ENCODE measurements at places on chromosomes 3 and 15.

- DNase-seq = no peak
Measured at GRCh38 chr3:30081904-30082303, 524.5 kb upstream of the TGFBR2 start.

DNA sequence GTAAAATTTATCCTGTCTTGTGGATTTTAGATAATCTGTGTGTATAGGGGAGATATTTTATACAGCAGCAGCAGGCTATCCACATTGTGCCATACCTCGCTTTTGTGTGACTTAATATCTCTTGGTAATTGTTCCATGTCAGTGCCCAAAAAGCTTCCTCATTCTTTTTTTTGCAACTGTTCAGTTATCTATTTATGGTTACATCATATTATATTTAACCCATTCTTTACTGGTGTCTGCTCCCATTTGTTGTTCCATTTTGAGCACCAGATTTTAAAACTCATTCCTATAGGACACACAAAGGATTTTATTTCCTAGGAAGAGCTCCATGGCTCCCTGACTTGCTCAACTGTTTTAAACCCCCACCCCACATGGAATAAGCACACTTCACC lies 86.3 kb upstream of the RASGRP1 start:
- DNase-seq = no peak

- no peak for DNase-seq
Measured at GRCh38 chr15:40263024-40263754, 19.7 kb downstream of the ANKRD63 start.

DNA sequence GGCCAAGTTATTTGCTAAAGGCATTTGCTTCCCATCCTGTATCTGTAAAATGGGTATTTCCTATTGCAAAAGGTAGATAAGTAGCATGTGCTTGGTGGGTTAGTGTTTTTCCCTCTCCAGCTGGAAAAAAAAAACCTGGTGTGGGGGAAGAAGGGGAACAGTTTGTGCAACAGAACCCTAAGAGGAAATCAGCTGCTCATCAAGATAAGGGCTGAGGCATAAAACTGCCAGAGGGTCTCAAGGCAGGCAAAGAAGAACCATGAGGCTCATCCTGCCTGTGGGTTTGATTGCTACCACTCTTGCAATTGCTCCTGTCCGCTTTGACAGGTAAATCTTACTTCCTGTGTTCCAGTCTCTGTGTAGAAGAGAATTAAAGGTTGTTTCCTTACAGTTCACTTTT lies at the start of gene CPA3:
TSS of gene CPA3 (plus strand) at position 248 of the 400 bp plus-strand sequence. CDS start at position 260, 12 bp downstream.
- no peak for DNase-seq

GRCh38 chr3:48630407-48630806 lies 4.9 kb downstream of the SLC26A6 start:
- no peak for DNase-seq

- DNase-seq = no peak
Measured at GRCh38 chr15:92116330-92116729, 262.8 kb downstream of the SLCO3A1 start.

GRCh38 chr3:133371676-133372075 lies 28.2 kb upstream of the BFSP2 start:
- no peak for DNase-seq

GRCh38 chr3:170790647-170791046 lies 79.3 kb downstream of the RPL22L1 start:
- no peak for DNase-seq

- DNase-seq = peak; percentile 78
Measured at GRCh38 chr3:13077431-13078162, 4.4 kb upstream of the IQSEC1 start.

DNA sequence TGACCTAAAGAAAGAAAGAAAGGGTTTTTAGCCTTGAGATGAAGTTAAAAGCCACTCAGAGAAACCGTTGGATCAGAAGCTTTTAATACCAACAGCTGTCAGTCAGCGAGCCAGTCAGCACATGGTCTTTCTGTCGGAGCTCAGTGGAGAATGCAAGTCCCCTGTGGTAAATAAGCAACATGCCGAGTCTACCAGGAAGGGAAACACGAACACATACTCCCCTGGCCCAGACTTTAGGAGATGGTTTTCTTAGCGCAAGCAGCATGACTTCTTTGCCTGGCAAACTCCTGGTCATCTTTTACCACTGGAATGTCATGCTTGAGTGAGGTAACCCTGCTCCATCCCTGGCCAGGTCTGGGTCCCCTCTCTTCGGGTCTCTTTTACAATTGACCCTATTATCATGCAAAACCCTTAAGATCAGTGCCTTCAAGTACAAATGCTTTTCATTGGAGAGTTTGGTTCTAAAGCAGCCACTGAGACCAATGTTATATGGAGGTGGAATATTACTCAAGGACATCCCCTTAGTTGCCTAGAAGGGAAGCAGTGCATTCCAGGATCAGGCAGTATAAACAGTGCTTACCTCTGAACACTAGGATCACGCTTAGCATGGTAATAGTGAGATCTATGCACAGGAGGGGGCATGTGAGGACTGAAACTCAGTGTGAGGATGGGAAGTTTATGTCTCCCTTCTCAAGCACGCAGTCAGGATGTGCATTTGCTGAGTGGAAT lies 28.2 kb downstream of the SLCO3A1 start:
- DNase-seq = no peak

DNA sequence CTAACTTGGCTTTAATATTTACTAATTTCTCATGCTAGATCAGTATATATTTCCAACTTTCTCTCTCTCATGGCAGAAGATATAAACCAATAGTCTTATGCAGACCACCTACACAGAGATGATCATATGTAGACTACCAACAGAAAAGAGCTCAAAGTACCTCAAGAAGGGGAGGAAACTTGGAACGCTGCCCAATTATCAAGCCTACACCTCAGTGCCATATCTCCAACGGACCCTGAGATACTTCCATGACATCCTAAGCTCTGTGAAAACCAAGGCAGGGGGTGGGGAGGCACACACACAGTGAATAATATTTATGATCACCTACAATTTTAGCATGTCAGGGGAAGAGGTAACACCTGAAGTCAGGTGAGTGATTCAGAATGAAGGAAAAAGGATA lies 100.6 kb downstream of the STAG1 start:
- no peak for DNase-seq

- DNase-seq = no peak
Measured at GRCh38 chr15:60589728-60590127, 110.8 kb upstream of the ICE2 start.

- no peak for DNase-seq
Measured at GRCh38 chr15:53251996-53252395, 461.9 kb upstream of the ONECUT1 start.

GRCh38 chr3:164380156-164380555 lies 698.1 kb downstream of the SI start:
- no peak for DNase-seq

DNA sequence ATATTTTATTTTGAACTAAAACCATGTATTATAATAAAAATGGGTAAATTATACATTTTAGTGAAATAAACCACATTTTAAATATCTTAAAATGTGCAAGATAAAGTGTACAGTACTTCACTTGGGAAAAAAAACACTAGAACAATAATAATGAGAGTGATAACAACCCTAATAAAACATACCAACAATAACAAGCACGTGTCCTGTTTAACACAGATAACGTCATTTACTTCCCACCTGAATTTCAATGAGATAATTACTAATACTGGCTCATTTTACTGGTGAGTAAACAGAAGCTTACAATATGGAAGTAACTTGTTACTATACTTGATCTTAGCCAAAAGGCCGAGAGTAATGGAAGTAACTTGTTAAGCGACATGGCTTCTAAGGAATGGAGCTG lies 110.2 kb upstream of the PRTG start:
- no peak for DNase-seq

DNA sequence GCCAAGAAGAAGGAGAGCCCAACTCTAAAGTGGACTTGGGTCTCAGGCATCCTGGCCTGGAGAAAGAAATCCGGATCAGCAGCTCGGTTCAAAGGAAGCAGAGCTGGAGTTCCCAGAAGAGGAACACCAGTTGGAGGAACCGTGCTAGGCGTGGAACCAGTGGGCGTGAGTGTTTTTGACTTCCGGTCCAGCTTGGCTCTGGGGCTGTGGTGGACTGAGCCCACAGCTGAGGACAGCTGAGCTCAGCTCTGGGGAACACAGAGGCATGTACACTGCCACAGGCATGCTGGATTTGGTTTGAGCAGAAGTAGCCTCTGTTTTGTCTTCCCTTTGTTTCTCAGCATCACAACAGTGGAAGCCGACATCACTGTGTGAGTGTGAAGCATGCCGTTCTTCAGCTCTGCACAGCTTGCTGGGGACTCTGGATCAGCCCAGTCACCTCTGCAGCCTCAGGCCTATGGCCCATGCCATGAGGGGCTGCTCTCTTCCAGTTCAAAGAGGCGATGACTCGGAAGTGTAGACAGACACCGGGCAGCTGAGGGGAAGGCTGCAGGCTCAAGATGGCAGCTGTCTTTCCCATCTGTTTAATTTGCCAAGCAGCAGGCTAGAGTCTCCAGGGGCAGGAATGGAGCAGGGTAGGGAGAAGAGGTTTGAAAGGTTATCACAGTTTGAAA lies 185.8 kb upstream of the UBE3A start:
- DNase-seq = no peak

GRCh38 chr3:10602769-10603768 lies 97.7 kb upstream of the ATP2B2 start:
- DNase-seq = peak; percentile 64

DNA sequence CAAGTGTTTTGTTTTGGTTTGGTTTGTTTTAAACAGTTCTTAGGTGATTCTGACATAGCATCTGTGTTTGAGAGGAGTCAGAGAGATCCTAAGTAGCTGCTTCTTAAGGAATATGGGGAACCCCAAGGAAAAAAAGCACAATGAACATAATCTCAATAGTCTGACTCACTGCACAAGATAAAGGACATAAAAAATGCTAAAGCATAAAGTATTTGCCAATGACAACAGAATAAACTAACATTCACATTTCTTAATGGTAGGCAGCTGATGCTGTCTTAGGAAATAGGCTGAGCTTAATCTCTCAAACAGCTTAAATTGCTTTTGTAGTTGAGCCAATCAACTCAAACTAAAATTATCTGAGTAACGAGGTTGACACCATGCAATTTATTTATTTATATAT lies 2.9 kb downstream of the NCEH1 start:
- no peak for DNase-seq

- no peak for DNase-seq
Measured at GRCh38 chr3:191236646-191237045, 37.6 kb downstream of the OSTN start.

DNA sequence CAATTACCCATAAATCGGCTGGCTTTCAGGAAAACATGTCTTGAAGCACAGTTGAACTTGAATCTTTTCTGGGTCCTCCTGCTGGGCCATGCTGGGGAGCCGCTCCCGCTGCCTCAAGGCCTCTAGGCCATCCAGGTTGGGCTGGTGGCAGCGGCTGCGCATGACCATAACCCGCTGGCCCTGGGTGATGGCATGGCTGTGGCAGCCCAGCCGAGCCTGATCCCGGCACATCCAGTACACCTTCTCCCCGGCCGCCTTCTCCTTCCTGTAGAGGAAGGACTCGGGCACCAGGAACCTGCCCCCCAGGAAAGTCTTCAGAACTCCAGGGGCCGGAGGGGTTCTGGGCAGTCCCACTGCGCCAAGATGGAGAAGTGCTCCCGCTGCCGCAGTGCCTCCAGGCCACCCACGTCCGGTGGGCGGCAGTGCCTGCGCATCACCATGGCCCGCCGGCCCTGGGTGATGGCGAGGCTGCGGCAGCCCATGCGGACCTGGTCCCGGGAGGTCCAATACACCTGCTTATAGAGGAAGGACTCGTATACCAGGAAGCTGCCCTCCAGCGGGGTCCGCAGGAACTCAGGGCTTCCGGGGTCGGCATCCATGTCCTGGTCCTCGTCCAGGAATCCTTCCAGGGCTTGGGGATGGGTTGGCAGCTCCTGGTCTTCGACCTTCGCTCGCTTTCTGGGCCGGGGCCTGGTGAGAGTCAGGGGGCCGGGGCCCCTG lies 84.3 kb upstream of the FXR1 start:
- no peak for DNase-seq

- no peak for DNase-seq
Measured at GRCh38 chr15:29101491-29101890, 168.1 kb downstream of the NSMCE3 start.

- no peak for DNase-seq
Measured at GRCh38 chr15:43029476-43029875, 76.4 kb downstream of the UBR1 start.

- no peak for DNase-seq
Measured at GRCh38 chr3:3745693-3746092, 53.5 kb upstream of the LRRN1 start.

DNA sequence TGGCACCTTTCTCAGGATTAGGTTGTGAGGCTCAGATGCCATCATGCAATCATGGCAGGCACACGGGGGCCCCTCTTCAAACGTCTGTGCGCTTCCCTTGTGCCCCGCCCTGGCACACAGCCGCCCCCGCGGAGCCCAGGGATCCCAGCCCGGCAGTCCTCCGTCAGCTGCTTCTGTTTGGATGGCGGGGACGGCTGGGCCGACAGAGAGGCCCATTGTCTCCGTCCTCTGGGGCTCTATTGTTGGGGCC lies 849 bp upstream of the HDAC11 start:
- DNase-seq = peak; percentile 96

DNA sequence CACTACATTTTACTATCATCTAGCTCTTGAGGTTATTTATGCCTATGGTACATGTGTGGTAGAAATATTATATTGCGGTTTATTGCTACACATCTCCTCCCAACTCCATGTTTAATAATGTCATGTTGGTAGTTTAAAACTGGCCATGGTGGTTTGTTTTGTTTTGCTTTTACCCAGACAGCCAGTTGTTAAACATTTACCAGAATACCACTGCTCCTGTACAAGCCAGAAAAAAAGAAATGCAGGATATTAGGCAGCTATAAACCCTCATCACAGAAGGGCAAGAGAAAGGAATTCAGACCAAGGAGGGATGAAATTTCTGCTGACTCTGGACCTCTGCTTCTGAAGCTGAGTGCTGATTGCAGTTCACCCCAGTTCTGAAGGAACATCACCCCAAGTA lies 451.8 kb upstream of the IL12A start:
- DNase-seq = no peak

Data from head of caudate nucleus (tissue), 42 donors.